ENCODE measurements at places on chromosomes 7 and 10.

DNA sequence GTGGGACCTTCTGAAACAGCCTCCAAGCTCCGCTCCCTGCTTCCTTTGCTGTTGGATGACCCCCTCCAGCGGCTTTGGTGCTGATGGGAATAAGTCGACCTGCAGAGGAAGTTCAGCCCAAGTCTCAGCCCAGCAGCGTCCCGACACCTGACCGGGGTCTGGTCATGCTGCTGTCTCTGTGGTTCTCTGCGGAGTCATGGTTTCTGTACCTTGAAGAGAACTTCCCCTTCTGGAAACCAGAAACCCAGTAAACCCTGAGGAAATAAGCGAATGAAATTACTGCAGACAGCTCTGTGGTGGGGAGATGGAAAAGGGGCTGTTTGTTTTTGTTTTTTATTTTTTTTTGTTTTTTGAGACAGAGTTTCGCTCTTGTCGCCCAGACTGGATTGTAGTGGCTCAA lies 18.3 kb upstream of the ZNF12 start:
- no peak for DNase-seq

DNA sequence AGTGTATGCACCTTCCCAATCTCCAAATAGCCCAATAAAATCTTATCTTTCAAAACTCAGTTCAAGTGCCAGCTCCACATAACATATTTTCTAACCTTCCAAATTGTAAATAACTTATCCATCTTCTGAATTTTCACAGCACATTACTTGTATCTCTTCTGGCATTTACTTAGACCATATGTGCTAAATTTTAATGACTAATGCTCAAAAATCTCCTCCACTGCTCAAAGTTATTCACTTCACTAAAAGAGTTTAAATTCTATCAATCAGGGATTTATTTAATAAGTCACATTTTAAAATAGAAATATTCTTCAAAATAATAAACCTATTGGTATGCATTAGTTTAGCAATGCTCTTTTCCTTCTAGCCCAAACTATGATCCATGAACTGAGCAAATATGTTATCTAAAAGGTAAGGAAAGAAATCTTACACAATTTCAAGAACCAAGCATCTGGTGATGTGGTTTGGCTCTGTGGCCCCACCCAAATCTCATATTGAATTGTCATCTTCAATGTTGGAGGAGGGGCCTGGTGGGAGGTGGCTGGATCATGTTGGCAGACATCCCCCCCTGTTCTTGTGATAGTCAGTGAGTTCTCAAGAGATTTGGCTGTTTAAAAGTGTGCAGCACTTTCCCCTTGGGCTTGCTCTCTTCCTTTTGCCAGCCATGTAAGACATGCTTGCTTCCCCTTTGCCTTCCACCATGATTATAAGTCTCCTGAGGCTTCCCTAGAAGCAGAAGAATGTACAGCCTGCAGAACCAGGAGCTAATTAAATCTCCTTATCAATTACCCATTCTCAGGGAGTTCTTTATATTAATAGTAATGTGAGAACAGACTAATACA lies 28.1 kb upstream of the GPR22 start:
- DNase-seq: no peak

DNA sequence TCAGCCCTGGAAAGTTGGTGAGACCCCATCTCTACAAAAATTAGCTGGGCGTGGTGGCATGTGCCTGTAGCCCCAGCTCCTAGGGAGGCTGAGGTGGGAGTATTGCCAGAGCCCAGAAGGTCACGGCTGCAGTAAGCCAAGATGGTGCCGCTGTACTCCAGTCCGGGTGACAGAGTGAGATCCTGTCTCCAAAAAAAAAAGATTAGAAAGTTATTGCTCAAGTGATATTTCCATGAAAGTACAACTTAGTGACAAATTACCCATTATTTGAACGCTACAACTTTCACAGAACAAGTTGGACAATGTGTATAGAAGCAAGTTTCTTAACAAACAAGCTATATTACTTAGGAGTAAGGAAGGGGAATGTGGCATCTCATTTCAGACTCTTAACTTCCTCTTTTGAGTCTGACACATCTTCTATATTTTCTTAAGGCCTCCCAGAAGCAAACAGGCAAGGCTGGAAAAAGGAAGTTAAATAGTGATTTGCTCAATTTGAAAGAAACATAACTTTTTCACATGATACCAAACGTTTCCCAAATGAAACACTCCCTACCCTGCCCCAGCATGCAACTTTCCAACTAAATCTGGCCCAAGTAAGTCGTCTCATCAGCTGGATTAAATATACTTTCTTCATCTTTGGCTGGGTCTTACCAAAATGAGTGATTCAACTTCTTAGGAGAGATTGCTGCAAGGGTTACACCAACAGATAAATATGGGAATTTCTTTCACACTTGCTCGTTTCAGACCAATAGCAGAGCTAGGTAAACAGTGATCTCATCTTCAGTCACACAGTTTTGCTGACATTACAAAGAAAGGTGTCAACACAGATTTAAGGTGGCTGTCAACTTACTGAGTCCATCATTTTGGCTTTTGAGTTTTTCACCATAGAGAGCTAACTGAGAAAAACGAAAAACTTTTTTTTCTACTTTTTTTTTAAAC lies 66.3 kb upstream of the KLF6 start:
- DNase-seq: peak; percentile 64

DNA sequence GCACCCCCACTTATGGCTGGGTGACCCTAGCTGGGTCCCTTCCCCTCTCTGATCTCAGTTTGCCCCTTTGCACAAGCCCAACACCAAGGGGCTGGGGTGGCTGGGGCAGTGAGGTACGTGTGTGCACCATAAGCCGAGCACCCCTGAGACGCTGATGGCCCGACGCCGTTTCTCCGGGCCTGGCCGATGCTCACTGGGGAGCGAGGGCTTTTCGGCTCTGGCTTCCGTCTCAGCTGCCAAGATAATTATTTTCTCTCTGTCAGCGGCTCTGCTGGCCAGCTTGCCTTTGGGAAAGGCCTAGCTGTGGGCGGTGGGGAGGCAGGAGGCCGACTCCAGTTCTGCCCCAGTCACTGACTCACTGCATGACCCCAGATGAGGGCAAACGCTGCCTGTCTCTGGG lies 91.0 kb downstream of the ZMIZ1 start:
- no peak for DNase-seq

DNA sequence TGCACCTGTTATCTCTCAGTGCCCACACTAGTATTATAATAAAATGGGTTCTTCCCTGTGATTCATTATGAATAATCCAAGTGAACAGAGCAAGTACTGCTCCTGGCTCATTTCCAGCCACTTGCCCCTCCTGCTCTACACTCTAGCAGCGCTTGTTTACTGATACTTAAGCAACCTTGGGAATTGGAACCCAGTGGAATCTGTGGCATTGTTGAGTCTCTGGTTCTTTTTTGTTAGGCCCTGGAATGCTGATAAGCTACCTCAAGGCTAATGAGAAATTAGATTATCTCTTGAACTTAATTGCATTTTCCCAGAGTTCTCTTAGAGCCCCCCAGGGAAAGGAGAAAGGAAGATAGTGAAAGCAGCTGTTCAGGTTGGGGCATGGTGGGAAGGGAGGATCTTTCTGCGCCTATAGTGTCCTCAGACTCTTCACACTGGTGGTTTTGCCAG lies 34.0 kb downstream of the PRKAR2B start:
- DNase-seq: peak; percentile 57

DNA sequence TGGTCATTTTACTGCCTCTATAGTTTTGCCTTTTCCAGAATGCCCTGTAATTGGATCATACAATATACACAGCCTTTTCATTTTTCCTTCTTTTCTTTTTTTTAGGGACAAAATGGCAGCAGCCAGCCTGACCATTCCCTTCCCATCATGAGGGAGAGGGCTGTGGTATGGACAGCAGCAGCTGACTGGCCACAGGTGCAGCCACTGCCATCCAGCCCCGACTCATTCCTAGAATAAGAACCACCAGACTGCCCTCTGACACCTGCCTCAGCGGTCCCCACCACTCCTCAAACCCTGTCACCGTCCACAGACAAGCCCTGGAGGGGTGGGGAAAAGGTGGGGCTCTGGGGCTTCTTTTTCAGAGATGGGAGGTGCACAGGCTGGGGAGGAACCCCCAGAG lies 92.8 kb downstream of the EPDR1 start:
- no peak for DNase-seq

- DNase-seq: no peak
Observed at GRCh38 chr7:49229246-49229645, 304.9 kb downstream of the CDC14C start.

- peak; percentile 58 for DNase-seq
Observed at GRCh38 chr7:16564909-16565426, 38.3 kb downstream of the LRRC72 start.

DNA sequence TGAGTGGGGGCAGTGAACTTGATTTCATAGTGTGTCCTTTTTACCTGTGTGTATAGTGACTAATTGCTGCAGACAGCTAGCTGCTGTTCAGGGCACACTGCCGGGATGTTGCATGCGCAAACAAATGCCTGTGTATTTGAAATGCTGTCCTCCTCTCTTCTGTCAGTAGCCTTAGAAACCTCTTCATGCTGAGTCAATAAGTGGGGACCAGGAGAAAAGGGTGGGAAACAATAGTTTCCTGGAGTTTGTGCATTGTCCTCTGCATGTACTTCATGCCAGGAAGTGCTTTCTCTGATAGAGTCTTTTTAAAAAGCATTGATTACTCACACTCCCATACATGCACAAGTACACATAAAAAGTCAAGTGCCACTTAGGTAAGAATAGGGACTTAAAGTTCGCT lies 1183.7 kb upstream of the CELF2 start:
- DNase-seq: no peak

GRCh38 chr7:39609113-39609934 lies 14.0 kb upstream of the RALA start:
- DNase-seq: no peak

DNA sequence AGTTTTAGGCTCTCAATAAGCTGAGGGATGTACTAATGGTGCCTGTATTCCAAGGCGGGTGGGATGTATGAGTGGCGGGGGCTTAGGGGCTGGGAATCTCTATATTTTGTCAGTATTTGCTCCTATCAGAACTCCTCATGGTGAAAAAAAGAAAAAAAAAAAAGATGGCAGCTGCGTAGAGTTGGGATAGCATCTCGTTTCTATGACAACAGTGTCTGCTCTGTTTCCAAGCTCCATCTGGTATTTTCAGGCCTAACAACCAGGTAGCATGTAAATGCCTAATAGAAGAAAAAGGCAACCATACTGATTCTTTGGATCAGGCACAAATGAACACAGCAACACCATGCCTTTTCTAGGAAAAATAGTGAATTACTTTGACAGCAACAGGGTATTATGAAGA lies 11.7 kb upstream of the CCDC172 start:
- no peak for DNase-seq
